CD4-positive, alpha-beta T cell treated with Interleukin-2 at 100 ng/mL for 4 hours (primary cell): ENCODE measurements at places on chromosomes 13 and 19.

DNA sequence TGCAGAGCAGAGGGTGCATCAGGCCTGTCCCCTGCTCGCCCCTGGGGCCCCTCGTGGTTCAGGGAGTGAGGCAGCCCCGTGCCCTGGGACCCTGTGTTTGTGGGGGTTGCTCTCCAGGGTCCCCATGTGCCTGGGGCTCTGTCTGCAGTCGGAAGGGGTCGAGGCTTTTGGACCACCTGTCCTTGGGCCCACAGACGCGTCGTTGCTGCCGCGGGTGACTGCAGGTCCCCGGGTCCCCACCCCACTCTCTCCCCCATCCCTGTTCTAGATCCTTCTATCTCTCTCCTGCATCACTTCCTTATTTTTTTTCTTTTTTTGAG lies 1.9 kb downstream of the PCSK4 start:
- no peak for DNase-seq

- DNase-seq: no peak
Observed at GRCh38 chr13:104592127-104592526, 1525.9 kb upstream of the SLC10A2 start.

DNA sequence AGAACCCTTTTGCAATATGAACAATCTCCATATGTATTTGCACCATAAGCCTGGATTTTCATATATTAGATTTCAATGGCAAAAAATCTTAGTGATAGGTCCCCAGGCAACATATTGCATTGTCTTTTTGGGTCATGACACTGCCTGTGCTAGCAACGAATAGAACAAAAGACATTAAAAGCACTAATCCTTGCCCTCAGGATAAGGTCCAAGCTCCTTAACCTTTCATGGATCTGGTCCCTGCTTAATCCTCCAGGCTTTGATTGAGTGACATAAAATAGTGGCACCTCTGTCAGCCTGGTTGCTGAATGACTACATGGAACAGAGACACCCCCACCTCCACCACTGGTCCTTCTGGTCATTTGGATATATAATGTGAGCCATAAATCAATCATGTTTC lies 134.4 kb downstream of the RBM26 start:
- no peak for DNase-seq

- no peak for DNase-seq
Observed at GRCh38 chr13:108496362-108497210, 132.8 kb upstream of the MYO16 start.

- no peak for DNase-seq
Observed at GRCh38 chr13:46571909-46572595, 19.1 kb downstream of the LRCH1 start.

DNA sequence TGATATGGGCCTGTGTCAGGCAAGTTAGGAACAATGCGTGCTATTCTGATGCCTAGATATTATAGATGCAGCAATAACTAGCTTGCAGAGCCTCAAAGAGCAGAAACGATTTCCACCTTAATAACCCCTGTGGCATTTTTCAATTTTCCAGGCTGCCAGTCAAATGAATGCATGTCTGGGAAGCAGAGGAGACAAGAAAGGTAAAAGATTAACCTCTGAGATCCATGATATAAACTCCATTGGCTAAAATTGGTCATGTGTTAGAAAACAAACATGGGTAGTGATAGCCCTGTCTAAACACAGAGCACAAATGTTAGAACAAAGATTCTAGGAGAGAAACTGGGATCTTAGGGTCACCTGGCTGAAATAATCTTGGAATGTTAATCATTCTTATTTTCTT lies 811.1 kb downstream of the DIAPH3 start:
- no peak for DNase-seq

DNA sequence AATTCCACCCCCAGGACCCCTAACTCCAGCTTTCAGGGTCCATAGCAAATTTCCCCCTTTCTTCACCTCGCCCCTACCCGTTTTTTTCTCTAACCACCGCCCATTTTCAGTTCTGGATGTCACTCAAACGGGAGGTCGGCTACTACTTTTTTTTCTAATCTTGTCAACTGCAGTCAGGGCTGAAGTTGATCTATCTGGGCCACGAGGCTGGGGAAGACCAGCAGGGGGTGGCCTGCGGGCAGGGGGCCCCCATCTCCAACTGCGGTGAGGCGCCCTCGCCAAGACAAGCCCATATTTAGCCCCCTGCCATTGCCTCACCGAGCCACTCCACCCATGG lies 748 bp downstream of the LHFPL6 start:
- DNase-seq: no peak

GRCh38 chr13:43373400-43373799 lies 350.0 kb downstream of the DNAJC15 start:
- DNase-seq: no peak

- peak; percentile 26 for DNase-seq
Observed at GRCh38 chr13:23384111-23384510, 49.4 kb downstream of the SACS start.
